ENCODE measurements at places on chromosomes 6 and 20.

DNA sequence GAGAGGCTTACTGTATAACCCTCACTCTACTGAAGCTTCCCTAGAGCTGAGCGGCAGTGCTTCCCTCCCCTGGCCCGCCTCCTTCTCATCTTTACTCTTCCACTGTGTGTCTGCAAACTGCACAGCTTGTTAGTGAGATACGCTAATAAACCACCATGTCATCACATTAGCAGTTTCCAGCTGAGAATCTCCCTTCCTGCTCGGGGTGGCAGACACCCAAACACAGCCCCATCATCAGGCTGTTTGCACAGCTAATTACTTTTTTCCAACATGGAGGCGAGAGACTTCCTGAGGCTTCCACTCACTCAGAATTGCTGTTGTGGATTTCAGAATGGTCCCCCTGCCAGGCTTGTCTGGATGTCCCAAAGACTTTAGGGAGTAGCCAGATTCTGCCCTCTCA is 444.9 kb upstream of the SULF2 start:
- no peak for DNase-seq

DNA sequence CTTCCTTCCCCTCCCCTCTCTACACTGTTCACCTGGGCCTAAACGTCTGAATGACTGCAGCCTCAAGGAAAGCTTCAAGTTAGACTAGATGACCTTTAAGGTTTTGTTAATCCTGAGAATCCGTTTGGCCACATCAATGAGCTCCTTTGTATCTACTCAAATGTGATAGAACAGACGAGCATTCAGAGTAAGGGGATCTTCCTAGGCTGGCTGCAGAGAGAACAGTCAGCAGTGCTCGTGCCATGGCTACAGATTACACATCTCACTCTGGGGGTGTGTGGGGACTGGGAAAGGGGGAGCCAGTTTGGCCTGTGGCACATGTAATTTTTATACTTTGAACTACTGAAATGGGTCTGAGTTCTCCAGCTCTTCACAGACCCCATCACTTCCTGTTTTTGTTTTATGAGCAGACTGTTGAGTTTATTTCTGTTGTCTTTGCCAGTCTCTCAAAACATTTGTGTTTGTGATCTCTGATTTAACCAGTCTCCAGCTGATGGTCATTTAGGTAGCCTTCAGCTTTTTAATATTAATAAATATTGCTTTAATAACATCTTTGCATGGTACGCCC is 50.9 kb downstream of the KCNS1 start:
- no peak for DNase-seq

GRCh38 chr6:43973357-43973756 is 153.9 kb downstream of the MRPL14 start:
- DNase-seq: no peak

- DNase-seq: no peak
Observed at GRCh38 chr6:150169609-150170008, 26.8 kb downstream of the PPP1R14C start.

All from NCI-H460 (cell line).